ENCODE measurements at places on chromosomes 5 and 9. TPM values are rescaled to one million over a fixed set of nuclear protein-coding genes. Genes with fewer than 3 reads are reported as not detected.

PCDHGA10 gene
- total RNA-seq: 3.0 TPM

DNA sequence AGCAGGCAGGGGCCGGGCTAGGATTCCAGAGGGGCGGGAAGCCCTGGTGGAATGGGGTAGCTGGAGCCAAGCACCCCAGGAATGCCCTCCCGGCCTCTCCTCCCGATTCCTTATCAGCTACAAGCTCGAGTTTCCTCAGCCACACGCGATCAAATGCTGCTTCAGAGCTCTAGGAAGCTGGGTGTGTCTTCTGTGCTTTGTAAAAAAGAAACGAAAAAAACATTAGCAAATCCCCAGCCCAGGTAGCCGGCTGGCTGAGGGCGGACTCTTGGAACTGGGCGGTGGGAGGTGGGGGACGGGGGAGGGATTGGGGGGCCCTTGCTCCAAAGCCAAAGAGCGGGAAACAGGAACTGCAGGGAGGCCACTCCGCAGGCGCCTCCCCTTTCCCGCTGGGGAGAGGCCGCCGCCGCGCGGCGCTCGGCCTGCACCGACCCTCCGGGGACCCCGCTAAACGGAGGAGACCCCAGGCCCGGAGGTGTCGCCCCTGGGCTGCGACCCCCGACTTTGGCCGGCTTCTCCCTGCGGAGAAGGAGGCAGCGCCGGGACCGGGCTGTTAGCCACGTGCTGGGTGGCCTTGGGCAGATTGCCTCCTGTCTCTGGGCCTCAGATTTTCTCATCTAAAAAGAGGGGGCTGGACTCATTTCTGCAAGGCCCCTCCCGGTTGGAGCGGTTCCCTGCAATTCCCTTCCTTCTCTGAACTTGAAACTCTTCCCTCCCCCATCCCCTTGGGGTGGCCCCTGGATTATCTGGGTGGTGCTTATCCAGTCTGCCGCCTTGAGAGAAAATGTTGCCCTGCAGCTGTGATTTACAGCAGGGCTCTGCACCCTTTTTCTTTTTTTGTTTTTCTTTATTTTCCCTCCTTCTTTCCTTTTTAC is 40.9 kb upstream of the FABP6 start:
- peak overlapping the region; percentile 78 for H3K27ac ChIP-seq
- peak overlapping the region; percentile 48 for H3K4me3 ChIP-seq
- H3K27me3 ChIP-seq: no peaks in the 10 kb centered on the region
- peaks cover 10% of the 10 kb centered on the region for H3K4me1 ChIP-seq
- H3K36me3 ChIP-seq: no peaks in the 10 kb centered on the region

GRCh38 chr5:19235101-19235584 is 752.9 kb downstream of the CDH18 start:
- H3K36me3 ChIP-seq: no peaks in the 10 kb centered on the region
- H3K27me3 ChIP-seq: no peaks in the 10 kb centered on the region
- no peak for DNase-seq
- no peak overlapping the region for H3K27ac ChIP-seq
- H3K4me3 ChIP-seq: no peak overlapping the region
- no peaks in the 10 kb centered on the region for H3K4me1 ChIP-seq

- H3K36me3 ChIP-seq: peaks cover 20% of the 10 kb centered on the region
- no peaks in the 10 kb centered on the region for H3K4me1 ChIP-seq
- no peaks in the 10 kb centered on the region for H3K27me3 ChIP-seq
- no peak overlapping the region for H3K27ac ChIP-seq
Observed at GRCh38 chr5:37121027-37121426, 128.1 kb downstream of the CPLANE1 start.

GRCh38 chr9:35476596-35476995 is 13.3 kb upstream of the RUSC2 start:
- no peaks in the 10 kb centered on the region for H3K4me1 ChIP-seq
- H3K27ac ChIP-seq: no peak overlapping the region
- no peaks in the 10 kb centered on the region for H3K36me3 ChIP-seq
- H3K4me3 ChIP-seq: no peak overlapping the region
- H3K27me3 ChIP-seq: peaks cover 7% of the 10 kb centered on the region
- DNase-seq: no peak

Measured in muscle of leg (tissue), 16 donors.